ENCODE measurements at places on chromosomes 7 and 10.

DNA sequence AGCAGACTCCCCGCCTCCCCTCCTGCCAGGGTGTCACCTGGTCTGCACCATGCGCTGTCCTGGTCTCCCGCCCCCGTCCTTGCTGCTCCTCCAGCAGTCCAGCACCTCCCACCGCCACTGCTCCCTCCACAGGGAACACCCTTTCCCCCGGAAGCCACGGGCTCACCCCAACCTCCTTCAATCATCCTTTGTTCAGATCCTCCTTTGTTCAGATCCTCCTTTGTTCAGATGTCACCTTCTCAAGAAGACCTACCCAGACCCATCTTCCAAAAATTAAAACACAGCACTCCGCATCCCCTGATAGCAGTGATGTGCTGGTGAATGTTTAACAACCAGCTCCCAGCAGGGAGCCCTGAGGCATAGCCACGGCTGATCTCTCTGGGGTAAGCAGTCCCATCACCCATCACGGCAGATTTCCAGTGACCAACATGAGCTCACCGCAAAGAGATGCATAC lies 237.7 kb downstream of the USP6NL start:
- DNase-seq, result no peak

GRCh38 chr10:28396331-28396730 lies 93.5 kb upstream of the MPP7 start:
- DNase-seq, result no peak

- no peak for DNase-seq
Measured at GRCh38 chr7:113120647-113121046, 2.3 kb upstream of the SMIM30 start.

DNA sequence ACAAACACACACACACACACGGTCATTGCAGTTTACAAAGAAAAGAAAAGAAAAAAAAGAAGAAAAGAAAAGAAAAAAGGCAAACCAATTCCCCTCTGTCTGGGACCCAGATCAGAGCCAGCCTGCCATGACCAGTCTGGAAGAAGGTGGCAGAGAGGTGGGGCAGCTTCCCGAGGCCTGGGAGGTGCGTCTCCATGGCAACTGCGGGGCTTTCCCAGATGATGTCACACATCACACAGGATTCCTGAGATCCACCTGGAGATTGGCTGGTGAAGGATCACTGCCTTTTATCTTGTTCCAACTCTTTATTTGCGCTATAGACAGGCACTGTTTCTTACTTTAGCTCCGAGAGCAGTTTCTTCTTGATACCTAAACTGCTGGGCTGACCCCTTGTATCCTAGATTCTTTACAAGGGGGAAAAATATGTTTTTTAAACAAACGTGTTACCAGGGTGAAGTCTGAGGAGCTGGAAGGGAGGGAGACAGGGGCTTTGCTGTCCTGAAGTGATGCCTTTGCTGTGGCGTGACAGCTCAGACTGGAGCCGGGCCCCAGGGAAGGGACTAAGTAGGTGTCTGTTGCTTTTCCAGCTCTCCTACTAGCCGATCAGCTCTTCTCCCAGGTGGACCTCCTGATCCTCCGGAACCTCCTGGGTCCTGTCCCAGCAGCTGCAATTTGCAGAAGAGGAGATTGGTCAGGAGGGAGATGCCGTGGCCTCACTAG lies 298.5 kb downstream of the KLF6 start:
- DNase-seq, result no peak

DNA sequence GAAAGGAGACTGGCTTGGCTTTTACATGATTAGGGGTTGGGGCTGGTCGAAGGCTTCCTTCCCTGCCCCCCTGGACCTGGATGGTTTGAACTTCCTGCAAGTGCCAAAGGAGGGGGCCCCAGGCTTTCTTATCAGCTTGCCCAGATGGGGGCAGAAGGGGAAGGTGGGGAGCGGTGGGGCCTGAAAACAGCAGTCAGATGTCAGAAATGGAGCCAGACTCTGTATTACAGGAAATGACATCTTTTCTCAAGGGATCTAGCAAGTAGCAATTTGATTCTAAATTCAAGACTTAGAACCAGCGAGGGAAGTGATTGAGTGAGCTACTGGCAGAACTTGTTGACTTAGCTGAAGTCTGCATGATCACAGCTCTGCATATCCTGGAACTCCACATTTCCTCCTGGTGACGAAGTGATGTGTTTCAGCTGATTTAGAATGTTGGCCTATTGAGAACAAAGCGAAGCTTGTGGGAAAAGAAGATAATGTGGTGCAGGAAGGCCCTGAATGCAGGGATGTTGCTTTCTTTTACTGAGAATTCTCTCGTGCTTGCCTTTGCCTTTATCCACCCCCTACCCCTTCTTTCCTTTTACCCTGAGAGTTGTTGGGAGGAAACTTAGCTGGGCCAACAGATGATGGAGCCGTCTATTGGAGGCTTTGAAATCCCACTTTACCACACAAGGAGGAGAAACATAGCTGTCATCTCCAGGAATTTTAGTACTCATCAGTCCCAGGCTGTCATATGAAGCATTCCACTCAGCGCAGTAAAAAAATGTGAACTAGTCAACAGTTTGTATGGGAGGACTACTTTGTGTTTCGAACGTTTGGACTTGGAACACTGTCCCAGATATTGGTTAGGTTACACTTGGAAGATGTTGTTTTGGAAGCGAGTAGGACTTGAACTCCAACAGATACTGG lies 43.2 kb downstream of the CCNY start:
- DNase-seq, result no peak

DNA sequence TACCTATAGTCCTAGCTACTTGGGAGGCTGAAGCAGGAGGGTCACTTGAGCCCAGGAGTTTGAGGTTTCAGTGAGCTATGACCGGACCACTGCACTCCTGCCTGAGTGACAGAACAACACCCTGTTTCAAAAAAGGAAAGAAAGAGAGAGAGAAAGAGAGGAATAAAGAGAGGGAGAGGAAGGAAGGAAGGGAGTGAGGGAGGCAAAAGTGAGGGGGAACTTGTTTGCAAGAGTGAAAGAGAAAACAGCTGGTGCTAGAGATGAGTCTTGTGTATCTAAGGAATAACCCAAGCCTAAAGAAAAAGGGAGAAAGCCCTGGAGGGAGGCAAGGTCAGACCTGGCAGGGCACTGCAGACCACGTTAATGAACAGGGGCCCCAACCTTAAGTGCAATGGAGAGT lies 4.8 kb upstream of the NT5C2 start:
- no peak for DNase-seq

DNA sequence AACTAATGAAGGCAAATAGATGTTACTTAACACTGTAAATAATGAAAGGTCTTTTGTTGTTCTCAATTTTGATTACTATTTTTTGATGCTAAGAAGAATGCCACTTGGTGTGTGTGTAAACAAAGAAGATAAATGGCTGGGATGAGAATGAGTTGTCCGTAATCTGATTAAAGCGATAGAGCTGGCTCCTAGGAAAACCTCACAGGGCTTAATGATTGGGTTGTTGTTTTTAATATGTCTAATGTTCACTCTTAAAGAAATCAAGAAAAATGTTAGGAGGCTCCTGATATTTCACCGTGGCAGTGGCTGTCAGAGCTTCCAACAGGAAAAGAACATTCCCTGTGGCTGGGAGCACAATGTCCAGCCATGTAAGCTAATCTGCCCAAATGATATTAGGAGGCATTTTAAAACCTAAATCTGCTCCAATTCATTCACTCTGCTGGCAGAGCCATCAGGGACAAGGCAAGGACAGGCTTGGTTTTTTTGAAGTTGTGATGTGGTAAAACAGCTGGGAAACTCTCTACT lies 243.9 kb downstream of the SNX10 start:
- DNase-seq, result no peak

DNA sequence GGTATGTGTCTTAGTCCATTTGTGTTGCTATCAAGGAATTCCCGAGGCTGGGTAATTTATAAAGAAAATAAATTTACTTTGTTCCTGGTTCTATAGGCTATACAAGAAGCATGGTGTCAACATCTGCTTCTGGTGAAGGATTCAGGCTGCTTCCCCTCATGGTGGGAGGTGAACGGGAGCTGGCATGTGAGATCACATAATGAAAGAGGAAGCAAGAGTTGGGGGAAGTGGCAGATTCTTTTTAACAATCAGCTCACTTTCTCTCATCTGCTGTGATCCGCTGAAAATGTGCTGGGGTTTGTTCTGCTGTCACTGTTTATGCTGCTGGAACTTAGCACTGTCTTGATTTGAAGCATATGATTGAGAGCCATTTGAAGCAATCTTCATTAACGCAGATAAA lies 730.0 kb upstream of the SORCS1 start:
- no peak for DNase-seq

DNA sequence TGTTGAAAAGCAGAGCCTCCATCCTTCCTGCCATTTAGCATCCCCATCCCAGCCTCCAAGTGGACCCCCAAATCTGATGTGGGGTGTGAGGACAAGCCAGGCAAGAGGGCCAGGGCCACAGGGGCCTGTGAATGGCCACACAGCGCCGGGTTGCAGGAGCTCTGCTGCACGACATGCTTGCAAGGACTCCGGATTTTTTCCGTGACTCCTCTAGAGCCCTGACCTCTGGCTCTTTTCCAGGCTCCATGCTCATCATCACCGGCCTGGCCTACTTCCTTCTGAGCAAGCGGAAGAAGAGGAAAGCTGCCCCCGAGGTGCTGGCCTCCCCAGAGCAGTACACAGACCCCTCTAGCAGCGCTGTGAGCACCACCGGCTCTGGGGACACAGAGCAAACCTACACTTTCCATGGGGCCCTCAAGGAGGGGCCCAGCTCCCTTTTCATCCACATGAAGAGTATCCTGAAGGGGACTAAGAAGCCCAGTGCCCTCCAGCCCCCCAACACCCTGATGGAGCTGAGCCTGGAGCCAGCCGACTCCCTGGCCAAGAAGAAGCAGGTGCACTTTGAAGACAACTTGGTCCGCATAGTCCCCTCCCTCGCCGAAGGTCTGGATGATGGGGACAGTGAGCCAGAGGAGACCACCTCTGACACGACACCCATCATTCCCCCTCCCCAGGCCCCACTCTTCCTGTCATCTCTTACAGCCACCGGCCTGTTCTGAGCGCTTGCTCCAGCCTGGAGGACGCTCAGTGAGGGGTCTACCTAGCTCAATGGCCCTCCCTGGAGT lies 23.5 kb downstream of the TMEM72 start:
- no peak for DNase-seq

- DNase-seq, result no peak
Measured at GRCh38 chr7:28701731-28702130, 256.4 kb downstream of the TRIL start.

GRCh38 chr7:155682484-155682883 lies 38.0 kb downstream of the RBM33 start:
- DNase-seq, result no peak

GRCh38 chr7:41738806-41739205 lies 35.9 kb upstream of the INHBA start:
- DNase-seq, result no peak

DNA sequence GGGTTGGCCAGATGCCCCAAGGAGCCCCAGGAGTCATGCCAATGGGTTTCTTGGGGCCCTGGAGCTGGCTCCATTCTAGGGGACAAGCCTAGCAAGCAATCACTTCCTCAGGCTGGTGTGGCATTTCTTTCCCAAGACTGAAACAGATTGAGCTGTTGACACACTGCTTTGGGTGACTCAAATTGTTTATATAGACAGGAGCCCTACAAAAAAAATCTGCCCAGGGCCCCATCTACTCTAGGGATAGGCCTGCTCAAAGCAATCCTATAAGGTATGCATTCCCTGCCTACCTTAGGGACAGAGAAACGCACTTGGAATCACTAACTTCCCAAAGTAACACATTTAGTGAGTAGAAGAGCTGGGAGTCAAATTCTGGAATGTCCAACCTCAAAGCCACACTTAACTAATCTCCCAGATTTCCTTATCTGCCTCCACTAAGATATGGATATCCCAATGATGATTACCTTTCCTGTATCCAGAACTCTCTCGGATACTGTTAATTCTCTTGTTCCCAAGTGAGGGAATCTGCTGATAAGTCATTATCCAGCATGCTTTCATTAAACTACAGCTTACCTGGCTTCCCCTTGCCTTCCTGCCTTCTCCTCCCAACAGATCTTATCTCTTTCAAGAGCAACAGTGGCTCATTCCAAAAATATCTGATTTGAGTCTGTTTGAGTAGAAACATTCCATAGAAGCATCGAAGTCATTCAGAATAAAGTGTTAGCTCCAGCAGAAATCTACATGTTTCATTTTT lies 3.1 kb downstream of the ABLIM1 start:
- no peak for DNase-seq

DNA sequence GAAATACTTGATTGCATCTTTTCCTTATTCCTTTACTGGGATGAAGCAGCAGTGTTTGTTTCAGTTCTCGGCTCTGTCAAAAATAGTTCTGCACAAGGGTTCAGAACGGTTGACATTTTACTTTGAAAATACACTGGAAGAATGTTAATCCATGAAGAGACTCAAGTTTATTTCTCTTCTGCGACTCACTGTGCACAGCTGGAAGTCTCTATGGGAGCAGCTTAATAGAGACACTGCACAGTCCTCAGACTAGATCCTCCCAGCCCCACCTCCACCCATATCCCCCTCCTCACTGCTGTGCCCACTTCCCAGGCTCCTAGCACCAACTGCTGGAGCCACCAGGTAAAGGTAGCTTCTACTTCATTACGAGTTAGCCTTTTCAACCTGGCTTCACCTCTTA lies 517.8 kb downstream of the GRID1 start:
- no peak for DNase-seq

DNA sequence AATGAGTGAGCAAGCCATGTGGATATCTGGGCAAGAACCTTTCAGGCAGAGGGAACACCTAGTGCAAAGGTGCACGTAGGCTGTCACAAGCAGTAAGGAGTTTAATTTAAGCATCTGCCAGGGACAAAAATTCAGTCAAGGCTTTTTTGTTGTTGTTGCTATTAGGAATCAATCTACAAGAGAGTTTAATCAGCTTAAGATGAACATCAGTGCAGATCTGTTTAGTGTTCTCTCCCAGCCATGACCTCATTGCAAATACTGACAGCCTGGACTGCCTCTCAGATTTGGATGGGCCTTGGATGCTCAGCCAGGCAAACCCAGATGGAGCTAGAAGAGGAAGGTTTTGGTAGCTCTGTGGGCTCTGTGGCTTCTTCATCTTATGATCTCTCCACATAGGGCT lies 3.3 kb upstream of the GLCCI1 start:
- no peak for DNase-seq

DNA sequence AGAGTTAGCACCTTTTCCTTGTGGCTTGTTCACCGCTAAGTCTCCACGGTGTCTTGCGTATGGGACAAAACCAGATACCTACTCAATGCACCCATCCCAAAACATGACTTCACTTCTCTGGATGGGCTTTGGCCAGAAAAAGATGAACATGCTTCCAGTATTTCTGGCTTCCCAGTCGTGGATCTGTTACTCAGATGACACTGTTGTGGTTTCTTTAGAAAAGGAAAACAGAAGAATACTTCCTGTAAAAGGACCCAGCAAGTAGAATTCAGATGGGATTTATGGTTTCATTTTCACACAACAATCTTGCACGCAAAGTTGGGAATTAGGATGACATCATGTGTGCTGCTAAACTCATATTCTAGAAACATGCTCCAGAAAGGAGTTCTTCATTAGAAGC lies 216.7 kb downstream of the ADAM12 start:
- no peak for DNase-seq

GRCh38 chr7:86776136-86776535 lies 132.4 kb downstream of the GRM3 start:
- DNase-seq, result no peak
